ENCODE measurements at places on chromosomes 1 and 21. TPM values are rescaled to one million over a fixed set of nuclear protein-coding genes. Genes with fewer than 3 reads are reported as not detected.

GRCh38 chr1:78799926-78800325 is 150.3 kb downstream of the IFI44 start:
- no peak for DNase-seq

DNA sequence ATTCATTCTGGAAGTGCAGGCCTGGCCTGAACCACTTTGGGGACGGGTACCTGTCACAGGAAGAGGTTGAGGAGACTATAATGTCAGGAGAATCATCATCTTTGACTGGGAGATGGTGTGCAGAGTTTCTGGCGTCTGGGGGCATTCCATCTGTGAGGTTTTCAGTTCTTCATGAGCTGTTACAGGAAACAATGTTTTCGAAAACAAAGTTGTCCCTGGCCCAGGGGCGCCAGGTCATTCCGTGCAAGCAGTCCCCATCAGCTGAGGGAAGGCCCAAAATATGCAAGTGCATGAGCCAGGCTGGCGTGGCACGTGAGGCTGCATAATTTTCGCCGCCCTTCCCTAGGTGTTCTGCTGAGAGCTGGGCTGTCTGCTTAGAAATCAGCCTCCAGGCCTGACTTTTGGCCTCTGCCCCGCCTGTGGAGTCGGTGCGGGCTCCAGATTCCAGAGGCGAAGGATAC is 68.4 kb upstream of the ATP5PO start:
- DNase-seq = no peak

- no peak for DNase-seq
These were observed 26.8 kb upstream of the CNN3 start for GRCh38 chr1:94953746-94954145.

DNA sequence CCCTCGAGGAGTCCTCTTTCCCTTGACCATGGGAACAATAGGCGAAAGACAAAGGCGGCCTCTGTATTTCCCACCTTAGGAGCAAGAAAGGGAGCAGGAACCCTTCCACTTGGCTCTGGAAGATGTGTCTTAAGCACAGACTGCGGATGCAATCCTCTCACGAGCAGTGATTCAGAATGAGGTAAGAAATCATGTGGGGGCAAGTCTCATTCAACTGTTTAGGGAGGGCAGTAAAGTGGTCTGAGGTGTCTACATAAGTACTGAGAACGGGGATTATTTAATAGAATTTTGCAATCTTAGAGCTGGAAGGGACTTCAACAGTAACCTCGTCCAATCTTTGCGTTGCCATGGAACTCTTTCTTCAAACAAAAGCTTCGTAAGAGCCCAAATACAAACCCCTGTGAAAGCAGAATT is 1.6 kb upstream of the DYRK3 start:
- no peak for DNase-seq

The IFI6 gene
- total RNA-seq = 83.0 TPM
